ENCODE measurements at places on chromosomes 7 and 10. TPM values are rescaled to one million over a fixed set of nuclear protein-coding genes. Genes with fewer than 3 reads are reported as not detected.

- no peak for DNase-seq
Measured at GRCh38 chr10:44476409-44477045, 91.6 kb upstream of the CXCL12 start.

Gene RASA4B
- total RNA-seq: 1.4 TPM

- DNase-seq: no peak
Measured at GRCh38 chr10:11097686-11098085, 80.0 kb downstream of the CELF2 start.

Gene ANTXRL
- total RNA-seq: not detected

DNA sequence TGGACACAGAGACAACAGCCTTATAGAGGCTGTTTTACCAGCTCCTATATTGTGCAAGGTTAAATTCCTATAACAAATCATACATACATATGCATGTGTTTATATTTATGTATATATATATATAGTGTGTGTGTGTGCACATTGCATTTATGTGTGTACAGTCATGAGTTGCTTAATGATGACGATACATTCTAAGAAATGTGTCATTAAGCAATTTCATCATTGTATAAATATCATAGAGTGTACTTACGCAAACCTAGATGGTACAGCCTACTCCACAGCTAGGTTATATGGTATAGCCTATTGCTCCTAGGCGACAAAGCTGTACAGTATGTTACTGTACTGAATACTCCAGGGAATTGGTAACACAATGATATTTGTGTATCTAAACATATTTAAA lies 30.1 kb upstream of the TNKS2 start:
- DNase-seq: no peak

- no peak for DNase-seq
Measured at GRCh38 chr7:17671956-17672355, 268.3 kb downstream of the SNX13 start.

Gene NEUROG3
- not detected for total RNA-seq

Gene FGFBP3
- 0.40 TPM for total RNA-seq

GRCh38 chr10:46542567-46543465 lies 13.6 kb downstream of the GPRIN2 start:
- no peak for DNase-seq

GRCh38 chr10:69316313-69317059 lies 38.2 kb downstream of the HK1 start:
- peak; percentile 74 for DNase-seq

Gene PTER
- total RNA-seq: 3.2 TPM

GRCh38 chr10:51743146-51743545 lies 43.8 kb upstream of the CSTF2T start:
- DNase-seq: no peak

- no peak for DNase-seq
Measured at GRCh38 chr10:95305606-95306317, 15.0 kb upstream of the PDLIM1 start.

DNA sequence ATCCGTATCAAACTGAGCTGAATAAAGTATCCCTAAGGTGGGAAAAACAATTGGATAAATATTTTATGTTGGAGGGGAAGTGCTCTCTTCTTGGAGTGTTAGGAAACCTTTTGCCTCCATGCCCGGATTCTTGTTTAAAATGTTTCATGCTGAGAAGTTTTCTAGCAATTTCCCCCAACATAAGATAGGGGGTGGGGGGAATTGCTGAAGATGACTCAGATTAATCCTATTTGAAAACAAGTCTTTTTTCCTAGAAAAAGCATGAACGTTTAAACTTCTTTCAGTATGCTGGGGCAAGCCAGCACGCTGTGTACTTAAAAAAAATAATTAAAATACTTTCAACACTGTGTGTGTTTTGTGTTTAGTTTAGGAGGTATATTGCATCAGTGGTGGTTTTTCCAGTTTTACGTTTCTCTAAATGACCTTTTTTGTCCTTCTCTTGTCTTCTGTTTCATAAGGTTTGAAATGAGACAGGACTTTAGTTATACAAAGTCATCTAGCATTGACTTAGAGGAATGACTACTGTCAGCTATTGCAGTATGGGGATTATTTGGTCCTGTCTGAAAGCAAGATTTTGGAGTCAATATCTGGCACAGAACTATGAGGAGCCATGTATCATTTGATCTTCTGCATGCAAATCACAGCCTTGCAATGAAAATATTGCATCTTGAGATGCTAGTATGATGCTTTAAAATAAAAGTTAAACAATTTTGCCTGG lies 295.9 kb downstream of the GATA3 start:
- DNase-seq: no peak

DNA sequence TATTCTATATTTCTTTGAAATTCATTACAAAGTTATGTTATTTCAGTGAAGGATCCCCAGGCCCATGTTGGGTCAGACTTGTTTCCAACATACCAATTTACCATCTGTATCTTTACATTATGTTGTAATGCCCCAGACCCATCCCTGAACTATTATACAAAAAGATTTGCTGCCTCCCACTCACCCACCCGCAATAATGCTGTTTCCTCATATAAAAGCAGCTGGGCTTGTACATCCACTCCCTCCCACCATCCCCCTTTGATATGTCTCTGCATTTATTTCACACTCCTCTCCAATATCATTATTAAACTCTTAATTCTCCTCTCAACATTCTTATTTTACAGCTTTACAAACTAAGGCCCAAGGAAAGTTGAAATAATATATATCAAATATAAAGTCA lies 153.7 kb downstream of the DOCK4 start:
- no peak for DNase-seq

Gene WAPL
- total RNA-seq: 32.9 TPM

Gene GPC2
- total RNA-seq: 2.2 TPM

Gene CCL26
- total RNA-seq: not detected

Gene CALCR
- not detected for total RNA-seq

Gene C10orf53
- total RNA-seq: not detected

DNA sequence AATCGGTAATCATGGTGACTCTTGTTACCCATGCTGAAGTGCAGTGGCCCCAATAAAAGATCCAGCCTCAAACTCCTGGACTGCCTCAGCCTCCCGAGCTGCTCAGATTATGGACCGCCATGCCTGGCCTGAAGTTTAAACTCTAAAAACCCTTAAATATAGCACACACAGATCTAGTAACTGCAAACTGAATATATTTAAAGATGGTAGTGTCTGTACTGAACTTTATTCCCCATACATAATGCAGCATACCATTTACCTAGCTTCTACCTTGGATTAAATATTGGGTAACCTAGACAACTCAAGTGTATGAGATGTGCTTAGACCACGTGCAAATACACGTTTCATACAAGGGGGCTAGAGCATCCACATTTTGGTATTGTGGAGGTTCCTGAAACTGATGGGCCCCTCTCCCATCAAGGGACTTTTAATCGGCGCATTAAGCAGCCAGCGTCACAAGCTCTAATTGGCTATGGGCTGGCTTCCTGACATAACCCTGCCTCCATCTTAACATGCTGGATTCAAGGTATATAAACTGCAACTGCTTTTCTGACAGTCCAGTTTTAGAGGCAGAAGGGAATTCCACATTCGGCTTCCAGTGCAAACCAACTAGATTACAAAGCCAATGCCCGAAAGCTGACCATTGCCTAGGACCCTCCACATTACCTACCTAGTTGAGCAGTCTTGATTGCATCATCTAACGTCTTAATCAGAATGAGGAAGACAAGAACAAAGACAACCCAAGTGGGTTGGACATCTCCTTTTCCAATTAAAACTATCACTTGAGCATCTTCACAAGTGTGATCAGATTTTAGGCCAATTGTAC lies 13.0 kb downstream of the HNRNPA2B1 start:
- no peak for DNase-seq

- no peak for DNase-seq
Measured at GRCh38 chr10:90977855-90978486, 57.1 kb upstream of the ANKRD1 start.

Gene ADCYAP1R1
- total RNA-seq: under 0.01 TPM

DNA sequence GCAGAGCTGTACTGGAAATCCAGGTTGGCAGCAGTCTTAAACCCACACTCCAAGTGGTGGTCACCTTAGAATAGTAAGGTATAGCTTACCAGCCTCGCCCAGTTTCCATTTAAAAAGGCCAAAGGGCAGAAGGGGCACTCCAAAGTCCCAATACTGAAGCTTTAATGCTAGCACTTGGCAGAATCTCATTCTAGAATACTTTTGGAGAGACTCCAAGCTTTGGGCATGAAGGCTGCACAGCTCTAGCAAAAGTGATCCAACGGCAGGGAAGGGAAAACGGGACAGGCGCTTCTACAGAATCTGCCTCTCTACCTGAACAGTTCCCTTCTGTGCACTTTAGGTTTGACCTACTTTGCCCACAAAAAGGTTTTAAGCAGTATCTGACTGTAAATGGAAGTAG lies 19.7 kb downstream of the SMURF1 start:
- no peak for DNase-seq

- no peak for DNase-seq
Measured at GRCh38 chr10:93160140-93160539, 86.4 kb downstream of the CYP26A1 start.

Gene CTAGE8
- not detected for total RNA-seq

GRCh38 chr10:1582739-1583138 lies 154.6 kb downstream of the ADARB2 start:
- DNase-seq: no peak

DNA sequence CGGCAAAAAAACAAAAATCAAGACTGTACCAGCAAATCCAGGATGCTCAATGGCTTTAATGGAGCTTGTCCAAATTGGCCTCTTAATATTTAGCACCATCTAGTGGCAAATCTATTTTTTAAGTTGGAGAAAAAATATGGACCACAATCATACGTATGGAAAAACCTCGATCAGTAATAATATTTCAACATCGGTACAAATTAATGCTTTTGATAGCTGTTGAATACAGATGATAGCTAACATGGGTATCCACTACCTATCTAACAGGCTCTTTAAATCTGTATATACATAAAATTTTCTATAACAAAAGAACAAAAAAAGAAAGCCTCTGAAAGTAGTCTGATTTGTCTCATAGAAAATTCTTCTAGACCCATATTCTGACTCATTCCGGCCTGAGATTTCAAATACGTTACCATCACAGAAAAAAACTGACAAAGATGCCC lies 29.2 kb downstream of the COA1 start:
- DNase-seq: peak; percentile 77

GRCh38 chr10:88670497-88670896 lies 6.3 kb downstream of the LIPF start:
- DNase-seq: no peak

GRCh38 chr10:51986516-51986915 lies 287.1 kb upstream of the CSTF2T start:
- no peak for DNase-seq

DNA sequence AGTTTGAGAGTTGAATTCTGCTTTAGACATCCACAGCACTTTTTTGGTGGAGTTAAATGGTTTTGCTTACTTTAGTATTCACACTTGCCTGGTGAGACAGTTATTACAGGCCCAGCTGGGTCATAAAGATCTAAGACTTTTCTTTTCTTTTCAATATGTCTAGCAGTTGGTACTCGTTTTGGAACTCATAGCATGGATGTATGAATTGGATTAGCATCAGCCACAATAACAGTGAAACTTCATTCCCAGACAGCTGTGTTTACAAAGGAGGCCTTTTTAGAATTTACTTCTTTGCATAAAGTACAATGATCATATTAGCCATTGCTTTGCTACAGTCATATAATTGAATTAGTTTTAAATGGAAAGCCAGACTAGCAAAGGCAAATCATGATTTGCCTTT lies 168.4 kb upstream of the DKK1 start:
- no peak for DNase-seq

Gene CAV1
- total RNA-seq: 1,079 TPM

Gene SLC29A3
- 1.3 TPM for total RNA-seq
